ENCODE measurements at places on chromosomes 5 and 9.

DNA sequence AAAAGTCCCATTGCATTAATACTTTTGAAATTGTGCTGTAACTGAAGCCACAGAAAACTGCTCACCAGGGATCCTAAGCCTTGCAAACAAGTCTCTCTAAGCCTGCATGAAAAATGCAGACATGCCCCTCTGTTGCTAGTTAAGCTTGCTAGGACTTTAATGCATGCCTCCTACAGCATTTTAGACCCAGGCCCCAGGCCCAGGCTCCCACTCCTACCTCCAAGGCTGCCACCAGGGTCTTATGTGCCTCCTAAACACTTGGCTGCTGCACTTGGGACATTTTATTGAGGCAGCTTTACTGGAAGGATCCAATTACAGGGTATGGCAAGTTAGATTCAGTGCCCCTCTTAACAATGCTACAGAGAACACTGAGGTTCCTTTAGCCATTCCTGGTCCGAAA lies 467.3 kb upstream of the CLINT1 start:
- no peak for DNase-seq

DNA sequence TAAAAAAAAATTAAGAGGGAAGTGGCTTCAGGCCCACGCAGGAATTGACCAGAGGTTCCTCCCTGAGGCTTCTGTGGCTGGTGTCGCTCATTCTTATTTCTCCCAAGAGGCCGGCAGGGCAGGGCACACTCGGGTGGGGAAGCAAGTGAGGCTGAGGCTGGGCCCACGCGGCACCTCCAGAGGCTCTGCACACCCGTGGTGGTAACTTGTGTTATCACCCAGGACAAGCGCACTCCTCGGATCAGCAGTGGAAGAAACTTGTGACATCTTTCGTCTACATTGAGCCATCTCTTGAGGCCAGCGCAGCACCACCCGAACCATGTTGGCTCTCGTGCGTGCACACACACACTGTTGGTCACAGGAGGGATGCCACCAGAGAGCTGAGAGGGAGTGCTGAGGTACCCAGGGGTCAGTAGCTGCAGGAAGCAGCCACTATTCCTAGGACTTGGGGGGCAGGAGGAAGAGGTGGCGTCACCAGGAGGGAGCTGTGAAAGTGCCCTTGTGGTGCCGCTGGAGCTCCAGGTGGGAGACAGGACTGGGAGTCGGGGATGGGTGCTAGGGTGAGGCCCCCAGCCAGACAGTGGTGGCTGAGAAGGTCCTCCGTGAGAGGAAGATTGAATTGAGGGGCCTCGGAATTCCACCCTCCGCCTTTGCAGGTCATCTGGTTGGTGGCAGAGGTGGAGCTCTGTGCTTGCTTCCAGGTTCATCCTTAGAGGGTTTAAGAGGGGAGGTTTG lies 6.4 kb downstream of the NDUFS6 start:
- no peak for DNase-seq

DNA sequence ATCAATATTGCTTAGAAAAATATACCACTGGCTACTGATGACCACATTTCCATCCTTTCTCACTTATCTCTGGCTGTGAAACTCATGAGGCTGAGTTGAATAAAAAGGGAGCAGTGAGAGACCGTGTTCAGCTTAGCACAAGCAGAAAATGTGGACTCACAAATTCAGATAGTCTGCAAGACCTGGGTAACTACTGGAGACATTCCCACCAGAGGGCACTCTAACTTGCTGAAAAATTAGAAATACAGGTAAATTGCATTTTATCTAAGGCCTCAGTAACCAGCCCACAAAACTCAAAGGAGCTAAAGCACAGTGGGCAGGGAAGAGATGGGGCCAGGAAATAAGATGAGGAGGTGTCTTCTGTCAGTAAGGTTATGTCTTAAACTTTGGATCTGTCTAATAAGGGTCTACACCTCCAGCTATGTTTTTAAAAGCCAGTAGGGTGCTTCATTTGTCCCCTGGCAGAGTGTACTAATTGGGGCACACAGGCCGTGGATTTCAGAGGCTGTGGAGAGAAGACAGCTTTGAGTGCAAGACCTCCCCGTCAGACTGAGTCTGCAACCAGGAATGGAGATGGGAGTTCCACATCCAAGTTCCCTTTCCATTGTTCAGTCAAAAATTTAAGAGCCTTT lies 8.7 kb upstream of the NDUFB6 start:
- DNase-seq: no peak

GRCh38 chr5:15170173-15170572 lies 298.6 kb upstream of the ANKH start:
- no peak for DNase-seq

DNA sequence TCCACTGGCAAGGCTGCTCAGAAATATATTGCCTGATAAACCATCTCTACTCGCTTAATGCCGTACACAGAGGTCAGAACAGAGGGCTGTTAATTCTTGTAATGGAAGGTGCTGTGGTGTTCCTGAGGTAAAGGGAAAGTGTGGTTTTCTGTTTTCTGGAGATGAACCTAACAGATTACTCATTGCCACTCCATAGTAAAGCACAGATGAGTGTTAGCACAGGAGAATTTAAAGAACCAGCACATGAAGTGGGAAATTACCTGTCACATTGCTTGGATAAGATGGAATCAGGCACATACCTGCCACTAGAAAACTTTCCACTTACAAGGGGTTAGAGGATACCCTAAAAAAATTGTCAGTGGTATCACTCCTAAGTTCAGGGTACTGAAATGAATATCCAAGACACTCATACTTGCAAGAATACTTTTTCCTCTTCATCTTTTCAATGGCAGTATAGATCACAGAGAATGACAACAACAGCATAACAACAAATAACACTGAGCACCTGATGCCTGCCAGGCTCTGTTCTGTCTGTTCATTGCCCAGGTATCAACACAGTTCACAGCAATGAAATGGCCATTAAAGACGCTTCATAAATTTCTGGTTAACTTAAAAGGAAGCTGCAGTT lies 152.9 kb upstream of the GNA14 start:
- no peak for DNase-seq

DNA sequence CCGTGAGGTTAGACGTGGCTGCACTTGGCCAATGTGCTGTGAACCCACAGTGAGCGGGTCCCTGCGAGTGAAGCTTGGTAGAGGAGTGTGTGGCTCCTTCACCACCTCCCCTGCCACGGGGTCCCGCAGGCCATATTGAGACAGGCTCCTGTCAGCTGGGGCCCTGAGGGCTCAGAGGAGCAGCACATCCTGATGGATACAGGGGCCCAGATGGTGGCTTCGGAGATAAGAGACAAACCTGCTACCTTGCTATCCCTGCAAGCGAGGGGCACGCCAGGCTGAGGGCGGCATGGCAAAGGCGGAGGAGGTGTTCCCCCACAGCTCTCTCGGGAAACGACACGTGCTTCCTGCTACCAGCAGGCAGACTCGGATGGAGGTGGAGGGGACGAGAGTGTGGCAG lies 33.1 kb downstream of the SLC6A3 start:
- DNase-seq: no peak

DNA sequence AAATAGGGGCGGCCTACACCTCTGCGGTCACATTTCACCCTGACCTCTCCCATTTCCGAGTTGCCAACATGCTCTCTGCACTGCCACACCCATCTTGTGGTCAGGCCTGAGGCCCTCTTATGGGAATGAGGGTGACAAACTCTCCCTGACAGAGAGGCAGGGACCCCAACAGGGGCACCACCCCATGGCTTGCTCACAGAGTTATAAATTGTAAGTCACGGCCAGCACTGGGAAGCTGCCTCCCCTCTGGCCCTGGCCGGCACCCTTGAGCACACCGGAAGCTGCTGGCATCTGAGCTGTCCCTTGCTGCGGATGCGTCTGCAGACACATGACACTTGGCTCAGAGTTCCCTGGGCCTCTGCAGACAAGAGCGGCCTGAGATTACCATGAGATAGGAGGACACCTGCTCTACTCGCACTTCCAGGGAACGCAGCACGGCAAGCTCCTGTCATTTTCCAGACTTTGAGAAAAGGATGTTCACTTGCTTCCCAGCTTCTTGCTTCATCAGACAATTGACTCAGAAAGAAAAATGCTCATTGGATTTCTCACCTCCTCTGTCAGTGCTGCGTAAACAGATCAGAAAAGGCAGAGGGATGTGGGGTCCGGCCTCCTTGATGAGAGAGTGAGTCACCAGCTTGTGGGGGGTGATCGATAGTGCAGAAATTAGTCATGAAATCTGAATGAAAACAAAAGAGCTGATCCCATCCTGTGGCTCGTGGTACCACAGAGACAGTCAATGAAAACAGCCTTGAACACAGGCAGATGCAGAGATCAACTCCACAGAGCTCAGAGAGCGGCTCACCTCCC lies 269.8 kb downstream of the SYK start:
- DNase-seq: no peak

GRCh38 chr5:8954801-8955200 lies 591.1 kb downstream of the SEMA5A start:
- no peak for DNase-seq

DNA sequence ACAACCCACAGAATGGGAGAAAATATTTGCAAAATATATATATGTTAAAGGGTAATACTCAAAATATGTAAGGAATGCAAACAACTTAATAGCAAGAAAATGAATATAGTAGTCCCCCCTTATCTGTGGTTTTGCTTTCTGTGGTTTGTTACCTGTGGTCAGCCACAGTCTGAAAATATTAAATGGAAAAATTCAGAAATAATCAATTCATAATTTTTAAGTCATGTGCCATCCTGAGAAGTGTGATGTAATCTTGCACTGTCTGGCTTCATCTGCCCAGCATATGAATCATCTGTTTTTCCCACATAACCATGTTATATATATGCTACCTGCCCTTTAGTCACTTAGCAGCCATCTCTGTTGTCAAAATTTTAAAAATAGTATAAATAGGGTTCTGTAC lies 11.7 kb downstream of the CER1 start:
- no peak for DNase-seq

DNA sequence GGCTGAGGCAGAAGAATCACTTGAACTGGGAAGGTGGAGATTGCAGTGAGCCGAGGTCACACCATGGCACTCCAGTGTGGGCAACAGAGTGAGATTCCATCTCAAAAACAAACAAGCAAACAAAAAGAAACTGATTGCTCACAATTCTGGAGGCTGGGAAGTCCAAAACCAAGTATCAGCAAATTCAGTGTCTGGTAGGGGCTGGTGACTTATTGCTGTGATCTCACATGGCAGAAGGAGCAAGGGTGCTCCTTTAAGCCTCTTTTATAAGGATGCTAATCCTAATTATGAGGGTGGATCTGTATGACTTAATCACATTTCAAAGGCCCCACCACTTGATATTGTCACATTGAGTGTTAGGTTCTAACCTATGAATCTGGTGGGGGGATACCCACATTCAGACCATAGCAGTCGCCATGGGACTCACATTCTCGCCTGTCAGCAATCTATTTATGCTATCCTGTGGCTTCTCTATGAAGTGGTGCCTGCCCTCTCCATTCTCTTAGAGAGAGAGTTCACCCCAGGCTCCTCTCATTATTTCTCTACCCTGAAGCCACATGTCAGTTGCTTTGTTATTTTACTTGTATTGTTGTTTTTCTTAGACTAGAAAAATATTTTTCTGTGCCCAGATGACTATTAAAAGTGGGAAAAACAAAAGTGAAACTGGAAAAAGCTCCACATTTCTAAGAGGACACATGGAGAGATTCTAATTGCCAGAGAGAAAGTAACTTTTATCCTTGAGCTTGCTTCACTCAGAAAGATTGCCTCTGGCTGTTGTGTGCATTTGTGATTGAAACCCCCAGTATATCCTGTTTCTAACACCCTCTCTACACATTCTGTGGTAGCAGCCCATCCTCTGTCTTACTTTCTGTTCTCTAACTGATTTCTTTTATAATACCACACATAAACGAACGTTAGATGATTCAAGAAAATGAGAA lies 18.8 kb upstream of the PRLR start:
- no peak for DNase-seq

- no peak for DNase-seq
Observed at GRCh38 chr5:177295924-177296323, 7.6 kb downstream of the RAB24 start.

GRCh38 chr5:57416278-57416994 lies 66.2 kb downstream of the ACTBL2 start:
- DNase-seq: no peak

DNA sequence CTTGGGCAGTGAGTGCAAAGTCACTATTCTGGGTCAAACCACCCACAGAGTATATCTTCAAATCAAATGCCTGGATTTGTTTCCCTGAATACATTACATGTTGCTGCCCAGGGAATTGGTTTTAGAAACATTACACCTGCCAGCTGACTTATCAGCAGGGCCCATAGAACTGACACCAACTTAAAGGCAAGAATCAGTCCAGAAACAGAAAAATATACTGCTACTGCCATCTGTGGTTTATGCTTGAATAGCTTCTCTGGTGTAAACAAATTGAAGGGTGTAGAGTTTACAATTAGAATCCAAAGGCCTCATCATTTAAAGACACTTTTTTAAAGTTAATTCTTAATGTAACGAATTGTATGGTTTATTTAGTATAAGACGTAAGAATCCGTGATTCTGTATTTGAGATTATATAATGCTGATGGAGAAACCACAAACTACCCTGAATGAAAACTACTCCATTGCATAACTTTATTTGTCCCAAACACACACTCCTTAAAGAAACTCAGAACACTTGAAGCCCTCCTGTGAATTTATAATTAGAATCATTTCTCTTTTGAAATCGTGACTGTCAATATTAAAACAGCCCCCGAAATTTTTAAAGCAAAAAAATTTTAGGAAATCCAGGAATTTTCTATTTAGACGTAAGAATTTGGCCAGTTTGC lies 6.2 kb downstream of the NR6A1 start:
- no peak for DNase-seq

DNA sequence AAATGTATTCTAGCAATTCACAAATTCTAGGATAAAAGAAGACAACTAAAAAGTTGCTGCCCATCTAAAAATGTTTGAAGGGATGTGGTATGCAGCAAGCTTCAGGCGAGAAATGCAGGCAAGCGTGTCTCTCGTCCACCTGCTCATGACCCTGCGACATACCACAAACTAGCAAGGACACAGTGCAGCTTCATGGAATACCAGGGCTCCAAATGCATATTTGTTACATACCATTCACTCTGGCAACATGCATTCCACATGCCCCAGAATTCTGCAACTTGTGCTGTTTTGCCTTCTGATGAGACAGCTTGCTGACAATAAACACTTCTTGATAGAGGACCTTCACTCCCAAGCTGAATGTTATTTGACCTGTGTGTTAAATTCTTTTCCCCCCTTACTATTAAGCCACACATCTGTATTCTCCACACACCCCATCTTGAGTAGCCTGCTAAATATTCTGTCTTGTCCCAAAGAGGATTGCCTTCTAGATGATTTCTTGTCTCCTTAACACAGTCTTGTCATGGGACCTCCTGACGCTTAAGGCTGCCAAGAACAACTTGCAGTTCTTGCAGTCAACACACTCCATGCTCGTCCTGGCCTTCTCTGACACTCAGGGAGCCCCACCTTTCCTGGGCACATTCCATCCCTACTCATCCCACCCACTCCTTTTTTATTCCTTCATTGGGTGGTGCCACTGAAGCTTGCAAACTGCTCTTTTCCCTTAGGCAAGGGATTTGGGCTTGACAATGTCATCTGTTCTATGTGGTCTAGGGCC lies 340.5 kb downstream of the PIK3R1 start:
- no peak for DNase-seq

Measured in anterior cingulate cortex (tissue), 58 donors.